ENCODE measurements at places on chromosomes 7 and 10.

DNA sequence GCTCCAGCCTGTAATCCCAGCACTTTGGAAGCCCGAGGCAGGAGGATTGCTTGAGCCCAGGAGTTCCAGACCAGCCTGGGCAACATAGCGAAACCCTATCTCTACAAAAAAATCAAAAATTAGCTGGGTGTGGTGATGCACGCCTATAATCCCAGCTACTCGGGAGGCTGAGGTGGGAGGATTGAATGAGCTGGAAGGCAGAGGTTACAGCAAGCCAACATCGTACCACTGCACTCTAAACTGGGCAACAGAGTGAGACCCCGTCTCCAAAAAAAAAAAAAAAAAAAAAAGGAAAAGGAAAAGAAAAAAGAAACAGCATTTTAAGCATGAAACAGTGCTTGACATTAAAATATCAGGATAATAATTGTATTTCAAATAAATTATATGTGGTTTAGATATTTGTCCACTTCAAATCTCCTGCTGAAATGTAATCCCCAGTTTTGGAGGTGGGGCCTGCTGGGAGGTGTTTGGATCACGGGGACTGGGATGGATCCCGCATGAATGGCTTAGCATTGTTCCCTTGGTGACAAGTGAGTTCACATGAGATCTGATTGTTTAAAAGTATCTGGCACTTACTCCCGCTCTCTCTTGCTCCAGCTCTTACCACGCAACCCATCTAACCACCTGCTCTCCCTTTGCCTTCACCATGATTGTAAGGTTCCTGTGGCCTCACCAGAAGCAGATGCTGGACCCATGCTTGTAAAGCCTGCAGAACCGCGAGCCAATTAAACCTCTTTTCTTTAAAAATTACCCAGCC is 103.4 kb downstream of the SRPK2 start:
- DNase-seq: no peak

DNA sequence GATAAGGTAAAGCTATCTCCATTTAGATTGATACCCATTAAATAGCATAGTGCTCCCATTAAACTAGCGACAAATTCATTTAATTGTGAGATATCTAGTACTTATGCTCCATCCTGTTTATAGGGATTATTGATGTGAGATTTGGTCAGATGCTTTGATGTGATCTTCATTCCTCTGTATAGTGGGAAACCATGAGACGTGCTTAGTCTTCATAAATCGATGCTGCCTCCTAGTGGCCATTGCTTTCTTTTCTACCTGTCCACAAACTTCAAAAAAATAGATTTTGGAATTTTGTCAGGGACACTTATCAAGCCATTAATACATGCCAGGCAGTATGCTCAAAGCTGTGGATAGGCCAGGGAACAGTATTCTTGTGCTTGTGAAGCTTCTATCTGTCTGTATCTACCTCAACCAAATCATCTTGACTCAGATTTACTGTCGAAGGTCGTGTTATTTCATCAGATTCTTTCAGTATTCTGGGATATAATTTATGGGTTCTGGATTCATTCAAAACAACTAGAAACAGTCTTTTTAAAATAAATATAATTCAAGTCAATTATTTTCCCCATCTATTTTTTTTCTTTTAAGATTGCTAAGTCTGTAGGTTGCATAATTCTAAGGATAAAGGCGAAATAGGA is 12.0 kb downstream of the LSM8 start:
- DNase-seq: peak; percentile 92

- DNase-seq: no peak
Measured at GRCh38 chr7:31899356-31899927, 170.8 kb downstream of the PDE1C start.

- no peak for DNase-seq
Measured at GRCh38 chr7:139745678-139746143, 32.1 kb downstream of the HIPK2 start.

DNA sequence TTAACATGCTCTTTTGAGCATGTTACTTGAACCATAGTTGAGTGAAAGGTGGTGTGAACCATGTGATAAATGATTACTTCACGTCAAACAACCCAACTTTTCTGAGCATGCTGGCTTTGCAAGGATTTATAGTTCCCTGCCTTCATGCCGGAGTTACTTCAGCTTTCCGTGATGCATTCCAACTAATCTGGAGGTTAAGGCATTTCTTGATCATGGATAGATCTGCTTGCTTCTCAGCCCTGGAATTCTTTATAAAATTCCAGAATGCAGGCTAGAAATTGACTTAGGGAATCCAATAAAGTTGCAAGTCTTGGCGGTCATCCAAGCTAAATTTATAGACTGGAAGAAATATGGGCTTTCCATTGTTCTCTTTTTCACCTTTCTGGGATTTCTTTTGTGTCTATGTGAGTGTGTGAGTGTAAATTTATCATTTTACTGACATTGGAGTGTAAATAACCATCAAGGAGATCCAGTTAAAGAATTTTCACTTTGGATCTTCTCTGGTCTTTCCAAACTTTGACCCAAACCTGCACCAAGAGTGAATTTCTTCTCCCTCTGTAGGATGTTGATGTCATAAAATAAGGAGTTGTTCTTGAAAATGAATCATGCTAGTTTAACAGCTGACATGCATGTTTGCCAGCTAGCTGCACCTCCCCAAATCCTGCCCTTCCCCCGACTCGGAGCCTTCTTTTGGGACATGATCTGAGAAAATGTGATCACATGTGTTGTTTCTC is 289.0 kb downstream of the TWIST1 start:
- DNase-seq: no peak

- no peak for DNase-seq
Measured at GRCh38 chr10:68166871-68167585, 57.7 kb downstream of the MYPN start.

GRCh38 chr7:100127866-100128636 is 1.3 kb downstream of the MBLAC1 start:
- peak; percentile 72 for DNase-seq

- no peak for DNase-seq
Measured at GRCh38 chr7:50357426-50357825, 52.9 kb downstream of the IKZF1 start.

DNA sequence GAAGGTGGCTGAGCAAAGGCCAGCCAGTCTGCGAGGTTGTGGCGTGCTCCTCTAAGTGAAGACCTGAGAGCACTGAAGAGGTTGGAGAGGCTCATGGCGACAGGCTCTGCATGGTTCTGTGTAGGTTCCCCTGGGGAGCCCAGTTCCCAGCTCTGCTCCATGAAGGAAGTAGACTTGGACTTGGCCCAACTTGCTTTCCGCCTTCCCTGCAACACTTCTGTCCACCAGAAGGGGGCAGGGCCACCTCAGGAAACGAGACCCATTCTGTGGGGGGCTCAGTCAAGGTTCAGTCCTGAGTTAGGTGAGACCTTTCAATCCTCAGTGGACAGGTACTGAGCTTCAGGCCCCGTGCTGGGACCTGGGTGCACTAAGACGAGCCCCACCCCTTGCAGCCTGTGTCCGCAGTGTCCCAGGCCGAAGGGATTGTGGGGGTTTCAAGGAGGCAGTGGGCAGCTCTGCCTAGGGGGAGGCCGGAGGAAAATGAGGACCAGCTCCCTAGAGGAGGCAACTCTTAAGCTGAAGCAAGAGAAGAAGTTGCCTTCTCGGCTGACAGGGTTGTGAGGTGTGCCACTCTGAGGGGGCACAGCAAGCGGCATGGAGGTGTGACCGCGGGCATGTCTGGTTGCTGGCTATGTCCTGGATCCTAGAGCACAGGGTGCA is 15.0 kb upstream of the PCBD1 start:
- DNase-seq: peak; percentile 58

- no peak for DNase-seq
Measured at GRCh38 chr10:89275383-89275782, 23.8 kb upstream of the LIPA start.

- DNase-seq: peak; percentile 7
Measured at GRCh38 chr7:95545007-95545615, 51.2 kb downstream of the PDK4 start.

DNA sequence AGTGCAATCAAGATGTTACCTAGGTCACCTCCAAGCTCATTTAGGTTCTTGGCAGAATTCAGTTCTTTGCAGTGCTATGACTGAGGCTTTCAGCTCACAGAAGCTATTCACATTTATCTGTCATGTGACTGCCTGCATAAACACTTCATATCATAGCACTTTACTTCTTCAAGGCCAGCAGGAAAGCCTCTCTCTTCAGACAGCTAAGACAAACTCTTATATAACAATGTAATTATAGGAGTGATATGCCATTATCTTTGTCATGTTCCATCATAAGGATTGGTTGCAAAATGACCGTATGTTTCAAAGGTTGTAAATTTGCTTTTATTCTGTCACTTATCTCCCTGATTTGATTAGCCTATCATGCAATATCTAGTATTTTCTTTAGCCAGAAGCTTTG is 78.8 kb upstream of the TMEM196 start:
- no peak for DNase-seq

DNA sequence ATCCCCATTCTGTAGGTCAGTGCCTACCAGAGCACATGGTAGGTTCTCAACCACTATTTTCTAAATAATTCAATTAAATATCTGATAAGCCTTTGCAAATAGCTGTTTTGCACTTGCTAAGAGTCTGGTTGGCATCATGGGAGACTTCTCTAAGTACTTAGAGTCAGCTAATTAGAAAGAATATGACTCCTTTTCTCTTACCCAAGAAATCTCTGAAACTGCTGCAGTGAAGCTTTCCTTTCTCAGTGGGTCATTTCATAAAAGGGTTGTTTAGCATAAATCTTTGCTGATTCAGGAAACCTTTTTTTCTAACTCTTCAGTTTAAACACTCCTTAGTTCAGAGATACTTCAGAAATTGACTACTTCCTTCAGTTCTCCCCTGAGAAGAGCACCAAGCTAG is 438.9 kb downstream of the ADRA2A start:
- no peak for DNase-seq

DNA sequence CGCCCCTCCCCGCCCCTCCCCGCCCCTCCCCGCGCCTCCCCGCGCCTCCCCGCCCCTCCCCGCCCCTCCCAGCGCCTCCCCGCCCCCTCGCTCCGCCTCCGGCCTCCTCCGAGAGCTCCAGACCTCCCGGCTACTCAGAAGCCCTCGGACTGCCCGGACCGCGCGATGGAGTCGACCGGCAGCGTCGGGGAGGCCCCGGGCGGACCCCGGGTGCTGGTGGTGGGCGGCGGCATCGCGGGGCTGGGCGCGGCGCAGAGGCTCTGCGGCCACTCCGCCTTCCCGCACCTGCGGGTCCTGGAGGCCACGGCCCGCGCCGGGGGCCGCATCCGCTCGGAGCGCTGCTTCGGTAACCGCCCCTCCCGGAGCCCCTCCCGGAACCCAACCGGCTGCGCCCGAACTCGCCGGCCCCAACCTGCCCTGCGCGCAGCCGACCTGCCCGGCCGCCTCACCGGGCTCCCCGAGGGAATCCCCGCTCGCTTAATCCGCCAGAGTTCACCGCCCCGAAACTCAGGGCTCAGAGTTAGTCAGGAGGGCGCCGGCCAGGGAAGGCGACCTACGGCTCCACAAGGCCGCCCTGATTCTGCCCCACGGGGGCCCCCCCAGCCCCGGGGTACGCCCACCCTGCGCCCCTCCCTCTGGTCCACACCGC is at the start of gene PAOX:
PAOX (plus strand) TSS at position 111 of the 649 bp plus-strand sequence; CDS start at position 166, 55 bp downstream.
- peak; percentile 54 for DNase-seq

- DNase-seq: no peak
Measured at GRCh38 chr7:25624051-25624450, 395.8 kb upstream of the NPVF start.

DNA sequence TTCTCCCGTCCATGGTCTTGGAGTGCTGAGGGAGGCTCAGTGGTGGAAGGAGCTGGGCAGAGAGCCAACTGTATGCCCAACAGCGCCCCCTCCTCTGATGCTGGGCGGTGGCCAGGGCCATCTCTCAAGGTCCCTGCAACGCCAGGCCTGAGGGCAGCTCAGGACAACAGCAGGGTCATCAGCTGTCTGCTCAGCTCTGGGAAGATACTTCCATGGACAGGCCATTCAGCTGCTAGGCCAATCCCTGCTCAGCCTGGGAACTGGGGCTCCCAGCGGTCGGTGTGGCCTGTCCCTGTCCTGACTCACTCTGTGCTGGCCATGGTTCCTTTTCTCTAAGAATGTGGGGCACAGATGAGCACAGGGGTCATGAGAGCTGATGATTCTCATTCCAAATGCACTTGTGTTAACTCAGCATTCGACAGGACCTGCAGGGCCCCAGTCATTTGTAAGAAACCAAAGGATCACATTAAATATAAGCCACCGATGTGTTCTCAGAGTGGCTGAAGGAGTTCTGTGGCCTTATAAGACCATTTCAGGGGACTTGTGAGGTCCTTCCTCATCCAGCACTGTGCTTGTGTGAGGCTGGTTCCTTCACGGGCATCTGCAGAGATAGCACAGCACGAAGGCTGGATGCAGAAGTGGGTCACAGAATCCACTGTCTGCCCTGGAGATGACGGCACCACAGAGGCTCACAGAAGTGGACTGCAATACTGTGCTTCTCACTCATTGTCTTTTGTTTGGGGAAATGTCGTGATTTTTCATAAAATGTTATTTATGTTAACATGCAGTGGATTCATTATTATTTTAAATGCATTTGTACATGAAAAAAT is 73.0 kb downstream of the ADCY1 start:
- no peak for DNase-seq

GRCh38 chr10:117360994-117361667 is 14.1 kb downstream of the PDZD8 start:
- peak; percentile 76 for DNase-seq

DNA sequence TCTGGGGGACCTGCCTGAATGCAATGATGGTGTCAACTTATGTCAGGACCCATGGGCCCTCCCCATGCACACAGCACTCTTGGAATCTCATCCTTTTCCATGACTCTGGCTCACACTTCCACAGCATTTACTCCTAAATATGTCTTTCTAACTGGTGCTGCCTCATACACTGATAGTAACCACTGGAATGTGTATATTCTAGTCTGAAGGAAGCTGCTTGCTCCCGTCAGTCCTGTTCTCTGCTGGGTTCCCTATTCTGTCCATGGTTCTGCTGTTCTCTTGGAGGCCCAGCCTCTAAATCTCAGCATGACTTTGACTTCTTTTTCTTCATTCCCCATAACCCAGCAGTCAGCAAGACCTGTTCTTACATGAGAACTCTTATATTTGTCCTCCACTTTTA is 1055.1 kb downstream of the KCNMA1 start:
- no peak for DNase-seq

DNA sequence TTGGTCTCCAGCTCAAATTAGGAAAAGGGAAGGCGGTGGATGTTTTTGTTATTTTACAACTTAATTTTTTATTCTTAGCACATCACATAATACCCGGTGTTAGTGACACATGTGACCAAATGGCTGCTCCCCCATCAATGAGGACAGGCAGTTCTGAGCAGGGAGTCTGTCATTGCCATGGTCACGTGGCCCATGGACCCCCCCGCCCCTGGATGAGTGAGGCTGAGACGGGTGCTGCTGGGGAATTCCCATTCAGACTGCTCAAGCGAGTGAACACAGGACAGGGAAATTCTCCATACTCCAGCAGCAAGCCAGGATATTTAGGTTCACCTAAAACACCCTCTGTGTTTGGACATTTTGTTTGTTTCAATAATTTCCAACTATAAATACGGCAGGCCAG is 34.7 kb upstream of the SLC35B4 start:
- no peak for DNase-seq

- DNase-seq: no peak
Measured at GRCh38 chr10:76937181-76937600, 700.4 kb downstream of the KCNMA1 start.

DNA sequence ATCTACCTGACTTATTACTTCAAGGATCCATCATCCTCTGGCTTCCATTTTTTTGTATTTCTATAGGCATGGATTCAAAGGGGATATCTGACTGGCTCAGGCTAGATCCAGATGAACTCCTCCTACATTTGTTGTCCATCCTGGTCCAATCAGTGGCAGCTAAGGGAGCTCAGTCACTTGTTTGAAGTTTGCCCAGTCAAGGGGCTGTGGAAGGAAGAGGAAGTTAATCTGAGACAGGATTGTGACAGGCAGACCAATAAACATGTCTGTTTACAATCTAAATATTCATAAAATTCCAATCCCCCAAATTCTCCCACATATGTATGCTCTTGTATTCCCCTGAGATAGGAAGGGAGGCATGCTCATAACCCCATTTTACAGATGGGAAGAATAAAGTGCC is 48.7 kb downstream of the CAV1 start:
- no peak for DNase-seq
